ENCODE measurements at places on chromosomes 7 and 10.

DNA sequence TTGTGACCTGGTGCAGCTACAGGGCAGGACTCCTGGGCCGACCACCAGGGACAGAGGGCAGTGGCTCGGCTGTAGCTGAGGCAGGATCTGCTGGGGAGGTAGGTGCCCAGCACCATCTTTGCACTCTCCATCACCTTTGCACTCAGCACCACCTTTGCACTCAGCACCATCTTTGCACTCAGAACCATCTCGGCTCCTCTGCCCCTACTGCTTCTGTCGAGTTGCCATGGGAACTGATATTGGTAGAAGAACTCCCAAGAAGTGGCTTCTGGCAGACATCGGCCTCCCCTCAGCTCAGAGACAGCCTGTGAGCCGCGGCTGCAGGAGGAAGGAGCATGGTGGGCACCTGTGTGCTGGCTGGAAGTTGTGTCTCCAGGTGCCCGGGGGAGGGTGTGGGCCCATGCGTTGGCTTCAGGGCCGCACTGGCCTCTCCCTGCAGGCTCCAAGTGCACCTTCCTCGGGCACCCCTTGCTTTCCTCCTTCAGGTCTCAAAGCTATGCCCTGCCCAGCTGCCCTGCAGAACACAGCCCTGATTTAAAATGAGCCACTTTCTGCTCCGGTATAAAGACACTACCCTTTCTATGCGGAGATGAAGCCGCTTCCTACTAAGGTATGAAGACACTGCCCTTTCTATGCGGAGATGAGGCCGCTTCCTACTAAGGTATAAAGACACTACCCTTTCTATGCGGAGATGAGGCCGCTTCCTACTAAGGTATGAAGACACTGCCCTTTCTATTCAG lies 514.5 kb downstream of the PTPRN2 start:
- DNase-seq = no peak

GRCh38 chr10:44384601-44385025 lies 284 bp downstream of the CXCL12 start:
- no peak for DNase-seq

GRCh38 chr7:55593515-55594318 lies 21.4 kb upstream of the VOPP1 start:
- DNase-seq = peak; percentile 27

- no peak for DNase-seq
These were observed 509.3 kb downstream of the SORCS3 start for GRCh38 chr10:105150259-105150880.

DNA sequence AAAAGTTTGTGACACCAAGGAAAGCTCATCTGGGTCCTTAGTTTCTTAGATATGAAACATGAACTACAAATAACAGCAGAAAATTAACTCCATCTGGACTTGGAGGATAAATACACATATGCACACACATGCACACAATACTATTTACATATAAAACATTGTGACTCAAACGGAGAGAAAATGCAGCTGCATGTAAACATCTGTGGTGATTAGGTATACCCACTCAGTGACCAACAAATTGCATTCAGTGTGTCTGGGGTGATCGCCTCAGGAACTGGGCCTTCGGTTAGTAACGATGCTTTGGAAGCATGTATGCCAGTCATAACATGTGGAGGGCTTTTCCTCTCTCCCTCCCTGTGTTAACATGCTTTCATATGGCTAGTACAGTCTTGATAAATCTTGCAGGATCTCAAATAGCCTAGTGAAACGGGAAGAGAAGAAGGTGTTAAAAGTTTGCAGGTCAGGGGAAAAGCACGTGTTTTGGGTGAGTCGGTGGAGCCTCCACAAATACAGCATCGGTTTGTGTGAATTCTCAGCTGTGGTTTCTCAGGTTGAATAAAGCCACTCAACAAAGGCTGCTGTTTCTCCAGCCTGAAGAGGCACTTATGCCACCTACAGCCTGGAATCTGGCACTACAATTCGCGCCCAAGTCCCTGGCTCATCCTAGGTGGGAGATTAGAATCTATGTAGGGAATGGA lies 8.7 kb upstream of the GLRX3 start:
- no peak for DNase-seq

- DNase-seq = no peak
These were observed 94.0 kb upstream of the LANCL2 start for GRCh38 chr7:55271069-55271626.

- DNase-seq = no peak
These were observed 55.2 kb upstream of the DDC start for GRCh38 chr7:50620433-50620832.

DNA sequence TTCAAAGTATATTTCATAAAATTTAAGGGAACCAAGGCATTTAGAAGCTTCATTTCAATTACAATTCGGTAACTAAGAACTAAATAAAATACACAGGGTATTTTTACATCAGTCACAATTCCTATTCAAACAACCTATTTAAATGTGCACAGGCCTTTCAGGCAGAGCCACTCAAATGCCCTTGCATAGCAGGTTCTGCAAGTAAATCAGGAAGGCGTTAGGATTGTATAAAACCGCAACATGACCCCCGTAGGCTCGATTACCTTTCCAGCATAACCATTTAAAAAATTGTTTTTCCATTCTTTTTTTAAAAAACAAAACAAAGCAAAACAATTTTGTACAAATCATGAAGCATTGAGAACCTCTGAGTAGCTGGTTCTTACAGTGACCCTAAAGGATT lies 289.9 kb upstream of the SP8 start:
- no peak for DNase-seq

DNA sequence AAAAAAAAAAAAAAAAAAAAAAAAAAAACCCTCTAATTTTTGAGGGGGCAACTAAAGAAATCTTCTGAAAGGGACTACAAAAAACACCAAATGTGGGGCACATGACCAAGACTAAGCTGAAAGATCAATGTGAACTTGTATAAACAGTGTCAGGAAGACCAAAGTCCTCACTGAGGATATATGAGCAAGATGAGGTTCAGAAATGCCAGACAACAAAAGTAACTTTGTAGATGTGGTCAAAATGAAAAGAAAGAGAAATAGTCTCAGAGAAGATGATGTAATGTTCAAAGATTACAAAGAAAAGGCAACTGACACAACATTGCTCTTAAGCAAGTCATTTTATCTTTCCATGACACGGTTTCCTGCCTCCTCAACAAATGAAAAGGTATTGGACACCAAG lies 48.7 kb upstream of the PTPRZ1 start:
- no peak for DNase-seq

- DNase-seq = no peak
These were observed 76.2 kb upstream of the MYL10 start for GRCh38 chr7:101705331-101705730.

DNA sequence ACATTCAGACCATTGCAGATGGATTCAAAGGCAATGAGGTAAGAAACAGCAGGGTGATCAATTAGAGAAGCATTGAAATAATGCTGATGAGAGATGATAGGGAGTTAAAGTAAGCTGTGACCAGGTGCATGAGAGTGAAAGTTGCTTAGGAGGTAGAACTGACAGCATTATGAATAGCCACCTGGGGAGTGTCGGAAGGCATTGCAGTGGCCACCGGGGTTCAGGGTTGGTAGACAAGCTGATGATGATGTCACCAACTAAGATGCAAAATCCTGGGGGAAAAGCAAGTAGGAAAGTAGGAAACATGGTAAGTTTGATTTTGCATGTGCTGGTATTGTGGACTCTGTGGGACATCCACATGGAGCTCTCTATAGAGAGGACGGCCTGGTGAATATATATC lies 211.9 kb upstream of the ETV1 start:
- no peak for DNase-seq

- DNase-seq = no peak
These were observed 358.2 kb upstream of the MEOX2 start for GRCh38 chr7:16044645-16045044.

GRCh38 chr7:103651593-103652377 lies 205.8 kb upstream of the SLC26A5 start:
- DNase-seq = no peak

- DNase-seq = no peak
These were observed 98.2 kb downstream of the KIAA1217 start for GRCh38 chr10:24307116-24307515.

DNA sequence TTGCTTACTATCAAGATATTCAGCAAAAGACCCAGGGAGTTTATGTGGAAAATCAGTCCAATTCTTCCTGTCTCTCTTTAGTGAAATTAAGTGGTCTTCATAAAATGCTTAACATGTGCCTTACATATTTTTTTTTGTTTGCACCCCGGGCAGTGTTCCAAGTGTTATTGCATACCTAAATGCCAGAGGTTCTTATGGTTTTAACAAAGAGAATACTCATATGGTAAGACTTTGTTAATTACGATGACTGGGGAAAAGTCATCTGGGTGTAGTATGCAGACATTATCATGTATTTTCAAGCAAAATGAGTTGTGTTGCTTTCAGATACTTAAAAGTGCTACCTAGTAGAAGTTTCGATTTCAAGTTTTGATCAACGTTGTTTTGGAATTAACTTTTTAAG lies 82.6 kb downstream of the PRKG1 start:
- DNase-seq = no peak

DNA sequence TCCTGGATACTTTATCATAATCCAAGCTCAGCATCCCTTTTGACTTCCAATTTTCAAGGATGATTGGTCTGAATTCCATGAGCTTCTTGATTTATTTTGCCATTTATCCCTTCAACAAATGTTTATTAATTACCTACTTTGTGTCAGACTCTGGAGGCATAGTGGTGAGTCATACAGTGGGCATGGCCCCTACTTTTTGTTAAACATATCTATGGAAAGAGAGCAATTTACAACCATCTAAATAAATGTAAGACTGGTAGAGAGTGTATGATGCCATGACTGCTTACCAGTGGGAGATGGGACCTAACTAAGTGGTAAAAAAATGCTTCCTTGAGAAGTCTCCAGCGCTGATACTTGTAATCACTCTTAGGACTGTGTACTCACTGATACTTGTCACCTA lies 286.6 kb downstream of the SUGCT start:
- DNase-seq = no peak

GRCh38 chr10:58239561-58240169 lies 28.0 kb downstream of the IPMK start:
- DNase-seq = no peak

DNA sequence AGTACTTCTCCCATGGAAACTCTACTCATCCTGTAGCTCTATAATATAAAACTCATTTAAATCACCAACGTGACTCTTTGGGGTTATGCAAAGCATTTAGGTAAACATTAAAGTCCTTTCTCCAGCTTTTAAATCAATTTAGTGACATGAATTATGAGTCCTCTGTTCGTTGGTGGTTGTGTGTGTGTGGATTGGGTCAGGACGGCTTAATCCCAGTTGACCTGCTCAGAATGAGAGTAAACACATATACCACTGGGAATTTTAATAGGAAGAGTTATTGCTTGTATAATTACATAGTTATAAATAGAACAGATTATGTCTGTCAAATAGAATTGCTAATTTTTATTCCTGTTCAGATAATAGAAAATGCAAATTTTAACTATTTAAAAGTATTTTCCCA lies 30.7 kb upstream of the ADCY1 start:
- DNase-seq = no peak

- DNase-seq = no peak
These were observed 8.2 kb upstream of the CLDN4 start for GRCh38 chr7:73822319-73823173.

GRCh38 chr7:5636914-5637313 lies 144.5 kb downstream of the RNF216 start:
- no peak for DNase-seq

DNA sequence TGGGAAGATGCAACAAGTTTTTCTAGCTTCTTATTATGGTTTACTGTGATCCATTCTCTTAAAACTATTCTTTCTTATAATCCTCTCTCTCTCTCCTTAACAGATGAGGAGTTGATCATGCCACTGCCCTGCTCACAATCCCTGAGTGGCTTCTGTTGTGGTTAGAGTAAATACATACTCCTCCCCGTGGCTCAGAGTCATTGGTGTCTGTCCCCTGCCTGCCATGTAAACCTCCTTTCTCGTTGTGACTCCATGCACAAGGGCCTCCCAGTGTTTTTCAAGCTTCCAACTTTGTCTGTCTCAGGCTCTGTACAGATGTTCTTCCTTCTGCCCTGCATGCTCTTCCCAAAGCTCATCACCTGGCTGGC lies 20.4 kb downstream of the CCNY start:
- no peak for DNase-seq

GRCh38 chr7:148485618-148486017 lies 104.9 kb upstream of the C7orf33 start:
- DNase-seq = no peak

- DNase-seq = no peak
These were observed 163.6 kb downstream of the KCND2 start for GRCh38 chr7:120436487-120437060.

DNA sequence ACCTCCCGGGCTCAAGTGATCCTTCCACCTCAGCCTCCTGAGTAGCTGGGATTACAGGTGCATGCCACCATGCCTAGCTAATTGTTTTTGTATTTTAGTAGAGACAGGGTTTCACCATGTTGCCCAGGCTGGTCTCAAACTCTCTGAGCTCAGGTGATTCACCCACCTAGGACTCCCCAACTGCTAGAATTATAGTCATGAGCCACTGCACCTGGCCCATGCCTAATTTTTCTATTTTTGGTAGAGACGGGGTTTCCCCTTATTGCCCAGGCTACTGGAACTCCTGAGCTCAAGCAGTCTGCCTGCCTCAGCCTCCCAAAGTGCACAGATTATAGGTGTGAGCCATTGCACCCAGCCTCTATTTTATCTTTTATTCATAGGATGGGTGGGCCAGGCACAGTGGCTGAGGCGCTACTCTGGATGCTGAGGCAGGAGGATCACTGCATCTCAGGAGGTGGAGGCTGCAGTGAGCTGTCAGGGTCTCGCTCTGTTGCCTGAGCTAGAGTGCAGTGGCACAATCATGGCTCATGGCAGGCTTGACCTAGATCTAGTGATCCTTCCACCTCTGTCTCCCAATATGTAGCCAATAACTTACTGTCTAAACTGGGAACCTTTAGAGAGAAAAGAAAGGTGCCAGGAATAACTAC lies 31.3 kb upstream of the STOX1 start:
- DNase-seq = no peak

- no peak for DNase-seq
These were observed 47.2 kb downstream of the XPNPEP1 start for GRCh38 chr10:109875828-109876821.

- DNase-seq = no peak
These were observed 91.1 kb downstream of the TEX36 start for GRCh38 chr10:125591886-125592285.

DNA sequence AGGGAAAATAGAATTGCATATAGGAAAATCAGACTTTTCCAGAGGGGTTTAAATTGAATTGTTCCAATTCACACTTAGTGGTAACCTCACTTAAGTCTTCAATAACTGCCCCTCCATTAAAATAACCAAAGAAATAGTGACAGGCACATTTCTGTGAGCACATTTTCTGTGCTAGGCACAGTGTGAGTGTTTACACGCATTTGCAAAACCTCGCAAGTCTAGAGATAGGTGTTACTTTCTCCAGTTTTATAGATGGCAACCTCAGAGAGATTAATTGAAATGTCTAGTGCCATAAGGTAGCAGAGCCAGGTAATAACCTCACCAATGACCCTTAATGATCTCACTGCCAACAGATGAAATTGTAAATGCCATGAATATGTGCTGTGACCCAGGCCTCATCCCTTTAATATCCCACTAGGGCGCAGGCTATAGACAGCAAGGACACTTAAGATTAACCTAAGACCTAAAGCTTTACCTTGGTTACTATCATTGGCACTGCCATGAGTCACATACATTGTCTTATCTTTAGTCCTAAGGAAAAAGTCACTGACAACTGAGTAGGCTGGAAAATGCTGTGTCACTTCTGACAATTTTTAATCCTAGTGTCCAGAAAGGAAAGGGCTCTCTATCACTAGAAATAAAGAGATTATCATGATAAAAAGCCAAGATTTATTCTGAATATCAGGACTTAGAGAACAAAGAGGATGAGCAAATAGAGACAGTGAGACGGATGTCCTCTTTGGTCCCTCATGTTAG lies 187.8 kb downstream of the PPP1R17 start:
- DNase-seq = no peak

All from NCI-H1048 (cell line).